IMR-90 (cell line): ENCODE measurements at places on chromosomes 12 and 14.

DNA sequence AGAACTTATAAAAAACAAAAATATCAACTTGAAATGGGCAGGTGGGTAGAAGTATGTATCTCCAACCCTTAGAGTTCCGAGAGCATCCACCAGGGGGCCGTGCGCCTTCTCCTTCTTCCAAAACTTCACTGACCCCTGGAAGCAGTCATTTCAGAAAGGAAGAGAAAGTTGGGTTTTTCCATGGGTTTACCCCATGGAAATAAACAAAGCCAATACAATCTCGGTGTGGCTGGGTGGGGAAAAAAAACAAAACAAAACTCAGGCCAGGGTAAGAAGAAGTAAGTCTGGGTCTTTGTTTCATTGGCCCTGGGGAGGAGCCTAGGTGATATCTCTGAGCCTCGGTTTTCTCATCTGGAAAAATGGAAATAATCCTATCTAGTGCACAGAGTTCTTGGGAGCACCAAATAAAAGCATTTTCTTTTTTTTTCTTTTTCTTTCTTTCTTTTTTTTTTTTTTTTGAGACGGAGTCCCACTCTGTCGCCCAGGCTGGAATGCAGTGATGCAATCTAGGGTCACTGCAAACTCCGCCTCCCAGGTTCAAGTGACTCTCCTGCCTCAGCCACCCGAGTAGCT lies 33.6 kb upstream of the HNF1A start:
- DNase-seq = peak; percentile 18

- no peak for DNase-seq
Measured at GRCh38 chr14:92502541-92503286, 10.9 kb upstream of the RIN3 start.

DNA sequence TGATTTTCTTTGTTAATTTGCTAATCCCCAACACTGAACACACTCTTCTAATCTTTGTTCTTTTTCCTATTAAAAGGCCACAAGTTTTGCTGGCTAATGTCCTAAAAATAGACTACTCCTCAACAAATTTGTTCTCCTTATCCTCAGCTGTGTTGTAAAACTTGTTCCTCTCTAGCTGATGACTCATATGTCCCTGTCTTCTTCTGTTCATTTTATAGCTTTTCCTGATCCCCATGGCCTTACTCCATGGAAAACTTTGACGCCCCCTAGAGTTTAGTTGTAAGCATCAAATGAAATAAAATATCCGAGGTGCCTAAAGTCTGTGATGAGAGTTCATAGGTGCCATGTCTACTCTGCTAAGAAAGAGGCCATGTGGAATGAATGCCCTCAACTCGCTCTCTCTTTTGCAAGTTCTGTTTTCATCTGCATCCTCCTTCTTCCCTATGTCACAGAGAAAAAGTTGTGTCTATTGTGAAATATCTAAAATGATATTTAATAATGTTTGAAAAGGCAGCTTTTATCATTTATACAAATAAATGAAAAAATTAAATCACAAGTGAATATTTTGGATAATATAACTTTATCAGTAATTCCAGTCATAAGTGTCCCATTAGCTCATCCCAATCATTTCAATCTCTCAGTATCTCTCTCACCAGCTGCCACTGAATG lies 237.9 kb downstream of the IPO8 start:
- DNase-seq = peak; percentile 64

DNA sequence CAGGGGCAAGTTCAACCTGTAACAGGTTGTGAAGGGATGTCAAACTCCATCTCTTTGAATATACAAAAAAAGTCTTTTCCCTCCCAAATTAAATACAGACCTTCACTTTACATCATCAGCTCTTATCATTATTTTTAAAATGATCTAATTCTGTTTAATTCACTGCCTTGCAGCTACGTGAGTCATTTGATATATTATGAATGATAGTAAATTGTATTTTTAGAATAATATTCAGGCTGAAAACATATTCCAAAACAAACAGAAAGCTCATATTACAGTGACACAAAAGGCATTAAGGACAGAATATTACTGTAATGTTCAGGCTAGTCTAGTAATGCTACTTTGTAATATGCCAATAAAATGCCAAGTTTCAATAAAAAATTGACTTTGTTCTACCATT lies 53.3 kb downstream of the BCAT1 start:
- peak; percentile 73 for DNase-seq

DNA sequence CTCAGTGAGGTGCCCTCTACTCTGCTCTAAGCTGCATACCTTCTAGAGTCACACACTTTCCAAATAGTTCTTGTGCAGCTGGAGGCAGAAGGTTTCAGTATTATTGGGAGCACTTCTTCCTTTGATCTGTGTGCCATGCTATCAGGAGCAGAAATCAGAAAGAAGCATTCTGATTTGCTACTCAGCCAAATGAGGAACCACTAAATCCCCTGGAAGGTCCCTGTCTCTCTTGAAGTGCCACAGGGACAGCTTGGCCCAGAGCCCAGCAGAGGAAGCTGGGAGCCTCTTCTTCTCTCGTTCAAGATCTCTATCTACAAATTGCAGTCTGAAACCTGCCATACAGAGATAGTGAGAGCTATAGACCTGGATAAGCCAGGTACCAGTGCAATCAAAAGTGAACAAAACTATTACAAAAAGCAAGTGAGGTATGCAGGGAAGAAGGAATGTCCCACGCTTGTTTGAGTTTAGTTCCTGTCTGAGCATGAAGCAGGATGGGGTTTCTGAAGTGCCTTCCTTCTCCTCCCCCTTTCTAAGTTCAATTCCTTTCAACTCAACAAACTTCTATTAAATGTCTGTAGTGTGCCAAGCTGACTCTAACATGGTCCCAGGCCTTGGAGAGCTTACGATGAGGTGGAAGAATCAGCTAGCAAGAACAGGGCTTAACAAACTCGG lies 100.9 kb upstream of the PARP11 start:
- no peak for DNase-seq

- no peak for DNase-seq
Measured at GRCh38 chr12:6631549-6631961, 4.2 kb downstream of the LPAR5 start.

DNA sequence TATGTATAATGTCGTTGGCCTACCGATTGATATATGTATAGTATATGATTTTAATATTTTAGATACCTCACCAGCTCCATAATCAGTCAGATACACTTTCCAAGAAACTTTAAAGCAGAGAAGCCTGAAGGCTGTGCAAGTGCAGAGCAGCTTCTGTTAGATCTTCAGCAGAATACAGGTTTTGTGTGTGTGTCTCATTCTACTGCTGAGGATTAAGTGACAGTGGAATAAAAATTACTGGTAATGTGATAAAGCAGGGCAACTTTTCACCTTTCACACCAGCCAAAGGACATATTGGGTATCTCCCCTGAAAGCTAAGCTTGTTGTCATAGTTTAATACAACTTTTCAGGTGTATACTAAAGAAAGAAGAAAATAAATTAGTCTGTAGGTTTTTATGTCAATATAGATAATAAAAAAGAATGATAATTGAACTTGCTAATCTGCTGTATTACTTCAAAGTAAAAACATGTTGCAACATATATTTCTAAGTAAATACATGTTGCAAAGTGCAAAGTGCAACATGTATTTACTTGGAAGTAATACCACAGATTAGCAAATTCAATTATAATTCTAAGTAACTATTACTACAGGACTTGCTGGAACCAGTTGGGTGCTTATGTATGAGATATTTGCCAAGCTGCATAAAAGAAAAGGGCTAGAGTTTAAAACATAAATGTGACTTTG lies 128.3 kb downstream of the SLC16A7 start:
- DNase-seq = no peak

- no peak for DNase-seq
Measured at GRCh38 chr12:27434673-27435565, 11.6 kb upstream of the SMCO2 start.

DNA sequence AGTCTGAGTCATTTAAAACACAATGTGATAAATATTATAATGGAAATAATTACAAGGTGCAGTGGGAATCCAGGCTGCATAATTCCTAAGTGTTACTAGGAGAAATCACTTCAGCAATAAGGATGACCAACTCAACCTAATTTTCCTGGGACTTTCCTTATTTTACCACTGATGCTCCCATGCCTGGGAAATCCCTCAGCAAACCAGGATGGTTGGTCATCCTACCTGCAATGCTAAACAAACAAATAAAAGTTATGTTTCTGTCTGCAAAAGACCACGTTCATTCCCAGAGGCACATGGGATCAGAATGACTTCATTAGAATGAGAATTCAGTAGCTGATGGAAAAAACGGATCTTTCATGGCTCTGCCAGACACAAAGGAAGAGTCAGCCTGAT lies 130.8 kb upstream of the RAP1B start:
- DNase-seq = peak; percentile 57

DNA sequence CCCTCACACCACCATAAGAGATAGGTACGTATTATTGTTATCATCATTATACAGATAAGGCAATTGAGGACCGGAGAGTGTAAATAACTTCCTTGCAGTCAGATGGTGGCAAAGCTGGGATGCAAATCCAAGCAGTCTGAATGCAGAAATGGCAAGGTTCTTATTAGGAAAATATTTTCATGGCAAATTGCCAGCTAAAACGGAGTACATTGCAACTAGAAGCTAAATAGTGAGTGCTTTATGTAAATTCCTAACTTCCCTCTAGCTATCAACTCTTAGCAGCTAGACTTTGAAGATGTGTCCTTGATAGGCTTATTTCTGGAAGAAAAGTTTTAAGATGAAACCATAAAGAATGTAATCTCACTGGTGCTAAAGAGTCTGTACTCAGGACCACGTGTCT lies 323.9 kb upstream of the DIO2 start:
- no peak for DNase-seq

GRCh38 chr12:126385785-126386184 lies 1320.5 kb downstream of the AACS start:
- DNase-seq = no peak

- DNase-seq = no peak
Measured at GRCh38 chr14:56902385-56902784, 92.1 kb upstream of the OTX2 start.

- no peak for DNase-seq
Measured at GRCh38 chr12:109948368-109948767, 47.8 kb downstream of the GIT2 start.

- DNase-seq = no peak
Measured at GRCh38 chr14:61399365-61399764, 78.0 kb downstream of the PRKCH start.

DNA sequence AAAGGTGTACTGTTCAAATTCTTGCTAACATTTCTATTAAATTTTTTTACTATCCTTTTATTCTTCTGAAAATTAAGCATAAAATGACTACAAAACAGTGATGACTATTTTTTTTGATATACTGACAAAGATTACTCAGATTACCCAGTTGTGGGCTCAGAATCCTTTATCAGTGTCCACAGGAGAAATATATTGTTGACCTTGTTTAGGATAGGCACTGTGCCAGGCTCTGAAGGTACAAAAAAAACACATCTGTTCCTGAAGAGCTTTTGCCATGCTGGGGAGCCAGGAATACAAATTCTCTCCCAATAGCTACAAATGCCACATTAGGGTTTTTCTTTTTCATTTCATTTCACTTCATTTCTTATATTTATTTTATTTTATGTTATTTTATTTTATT lies 26.9 kb upstream of the GCH1 start:
- DNase-seq = no peak

- DNase-seq = no peak
Measured at GRCh38 chr12:43072431-43072830, 479.6 kb downstream of the ADAMTS20 start.

DNA sequence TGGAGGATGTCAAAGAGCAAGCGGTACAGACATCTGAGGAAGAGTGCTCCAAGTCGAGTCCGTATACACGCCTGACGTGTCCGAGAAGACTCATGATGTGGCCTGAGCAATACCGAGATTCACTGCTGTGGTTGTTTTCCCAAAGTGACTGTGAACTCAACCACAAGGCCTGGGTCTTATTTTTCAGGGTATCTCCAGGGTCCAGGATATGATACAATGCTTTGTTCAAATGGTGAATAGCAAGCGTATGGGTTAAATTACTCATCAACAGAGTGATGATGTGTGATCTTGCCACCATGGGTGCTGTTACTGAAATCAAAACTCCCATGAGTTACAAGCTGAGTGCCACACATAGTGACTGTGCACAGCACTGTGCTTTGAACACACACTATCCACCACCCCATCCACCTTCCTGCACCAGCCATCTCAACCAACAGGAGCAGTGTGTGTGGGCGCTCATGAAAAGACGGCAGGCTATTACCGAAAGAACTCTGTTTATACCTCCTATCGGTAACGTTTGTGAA lies 109.6 kb downstream of the BCAT1 start:
- DNase-seq = no peak

- DNase-seq = no peak
Measured at GRCh38 chr12:111429828-111430432, 24.2 kb downstream of the SH2B3 start.

- no peak for DNase-seq
Measured at GRCh38 chr14:101126731-101127130, 223.2 kb upstream of the RTL1 start.

- DNase-seq = no peak
Measured at GRCh38 chr14:90290337-90291011, 34.1 kb downstream of the PSMC1 start.

- no peak for DNase-seq
Measured at GRCh38 chr12:9342614-9343353, 134.6 kb upstream of the PZP start.

DNA sequence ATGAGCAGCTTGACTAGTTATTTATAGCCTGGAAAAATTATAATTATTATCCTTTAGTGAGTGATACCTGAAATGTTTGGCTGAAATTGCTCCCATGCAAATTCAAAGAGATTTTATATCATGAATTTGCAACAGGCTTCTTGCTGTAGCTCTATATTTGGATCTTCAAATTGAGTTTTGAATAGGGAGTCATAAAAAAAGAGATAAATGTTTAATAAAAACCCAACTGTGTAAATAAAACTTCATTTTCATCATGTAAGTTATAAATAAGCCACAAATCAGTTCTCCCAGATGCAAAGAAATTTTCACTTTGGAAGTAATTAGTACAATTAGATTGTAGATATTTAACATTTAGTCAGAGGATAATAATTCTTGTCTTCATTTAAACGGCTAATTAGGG lies at the start of gene TAS2R8:
Gene TAS2R8, minus strand, starts transcription at position 101 of the 400 bp plus-strand sequence. CDS start 306 bp downstream, outside the sequence.
- no peak for DNase-seq

DNA sequence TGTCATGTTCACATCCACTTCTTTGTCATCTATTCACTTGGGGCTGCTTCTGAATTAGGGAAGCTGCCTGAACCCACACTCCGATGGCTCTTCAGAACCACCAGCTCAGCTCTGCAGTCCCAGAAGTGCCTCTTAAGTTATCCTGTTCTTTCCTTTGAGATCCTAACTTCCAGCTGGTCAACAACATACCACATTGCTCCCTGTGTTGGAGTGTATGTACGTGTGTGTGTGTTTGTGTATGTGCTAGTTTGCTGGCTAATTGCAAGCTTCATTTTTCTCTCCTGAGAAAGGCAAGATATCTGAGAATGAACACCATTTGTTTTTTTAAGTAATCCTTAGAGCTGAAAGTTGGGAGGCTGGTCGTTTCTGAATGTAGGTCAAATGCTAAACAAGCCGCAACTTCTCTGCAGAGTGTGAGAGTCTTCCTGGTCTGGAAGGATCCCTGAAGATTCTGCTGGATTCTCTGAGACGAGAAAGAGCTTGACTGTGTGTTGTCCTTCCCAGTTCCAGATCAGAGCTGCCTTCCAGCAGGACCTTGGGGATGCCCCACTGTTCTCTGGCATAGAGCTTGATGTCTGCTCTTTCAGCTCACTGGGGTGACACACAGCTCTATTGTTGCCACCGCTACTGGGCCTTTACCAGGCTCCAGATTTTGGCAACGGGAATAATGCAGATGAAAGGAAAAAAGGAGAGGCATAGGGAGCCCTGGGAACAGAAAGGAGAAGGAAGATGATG lies 839 bp downstream of the GSG1 start:
- DNase-seq = peak; percentile 48

GRCh38 chr14:98101323-98101722 lies 1170.7 kb downstream of the BCL11B start:
- no peak for DNase-seq
